ENCODE measurements at places on chromosomes 2 and 18. TPM values are rescaled to one million over a fixed set of nuclear protein-coding genes. Genes with fewer than 3 reads are reported as not detected.

GRCh38 chr2:17375262-17375661 lies 143.0 kb downstream of the RAD51AP2 start:
- no peak for DNase-seq

DNA sequence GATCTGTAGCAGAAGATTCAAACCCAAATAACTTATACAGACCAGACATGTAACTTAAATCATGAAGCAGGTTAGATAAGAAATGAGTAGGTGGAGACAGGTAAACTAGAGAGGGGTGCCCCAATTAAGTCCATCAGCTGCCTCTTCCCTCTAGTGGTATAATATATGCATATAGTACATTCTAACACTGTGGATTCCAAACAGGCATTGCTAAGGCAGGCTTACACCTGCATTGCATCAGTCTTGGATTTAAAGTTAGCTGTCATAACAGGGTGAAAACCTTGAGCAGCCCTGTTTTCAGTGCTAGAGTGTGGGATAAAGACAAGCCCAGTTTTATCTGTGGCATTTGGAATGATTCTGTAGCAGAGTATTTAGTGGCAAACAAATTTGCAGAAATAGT lies 63.4 kb downstream of the NYAP2 start:
- DNase-seq, result no peak

Gene NCKAP5
- total RNA-seq, result 0.40 TPM

Gene PAX8
- 2.3 TPM for total RNA-seq

Gene IGFBP5
- total RNA-seq, result 0.46 TPM

Gene FAM110C
- total RNA-seq, result not detected

Gene ANKRD30B
- 1.1 TPM for total RNA-seq

DNA sequence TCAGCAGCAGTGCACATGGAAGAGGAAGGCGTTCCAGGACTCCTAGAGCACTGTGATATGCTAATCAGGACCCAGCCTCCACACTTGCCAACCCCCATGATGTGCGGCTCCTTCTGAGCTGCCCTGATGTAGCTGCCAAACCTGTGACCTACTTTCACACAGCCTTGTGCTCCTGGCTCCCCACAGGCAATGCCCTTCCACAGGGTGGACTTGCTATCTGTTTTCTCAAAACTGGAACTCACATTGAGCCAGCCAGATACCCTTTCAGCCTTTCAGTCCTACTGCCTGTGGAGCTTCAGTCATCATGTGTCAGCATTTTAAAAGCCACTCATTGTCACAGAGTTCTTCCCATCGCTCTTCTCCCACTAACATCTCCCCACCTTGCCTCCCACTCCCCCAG lies 181.6 kb downstream of the AFF3 start:
- DNase-seq, result no peak

Gene CNRIP1
- 36.4 TPM for total RNA-seq

- no peak for DNase-seq
Observed at GRCh38 chr18:69031571-69031970, 233.7 kb downstream of the CCDC102B start.

DNA sequence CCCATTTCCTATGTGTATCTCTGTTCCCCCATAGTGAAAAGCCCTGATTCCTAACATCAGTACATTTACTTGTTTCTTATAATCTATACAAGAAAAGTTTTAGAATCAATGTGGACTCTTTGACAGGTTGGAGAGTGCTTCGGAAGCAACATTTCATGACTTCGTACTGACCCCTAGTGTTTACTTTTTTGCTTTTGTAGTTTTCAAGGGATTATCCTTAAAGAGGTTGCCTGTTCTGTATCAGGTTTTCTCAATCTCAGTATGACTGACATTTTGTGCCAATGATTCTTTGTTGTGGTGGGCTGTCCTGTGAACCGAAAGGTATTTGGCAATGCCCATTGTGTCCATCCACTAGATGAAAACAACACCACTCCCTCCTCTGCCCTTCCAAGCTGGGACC lies 43.3 kb upstream of the SERPINB2 start:
- DNase-seq, result peak; percentile 51

DNA sequence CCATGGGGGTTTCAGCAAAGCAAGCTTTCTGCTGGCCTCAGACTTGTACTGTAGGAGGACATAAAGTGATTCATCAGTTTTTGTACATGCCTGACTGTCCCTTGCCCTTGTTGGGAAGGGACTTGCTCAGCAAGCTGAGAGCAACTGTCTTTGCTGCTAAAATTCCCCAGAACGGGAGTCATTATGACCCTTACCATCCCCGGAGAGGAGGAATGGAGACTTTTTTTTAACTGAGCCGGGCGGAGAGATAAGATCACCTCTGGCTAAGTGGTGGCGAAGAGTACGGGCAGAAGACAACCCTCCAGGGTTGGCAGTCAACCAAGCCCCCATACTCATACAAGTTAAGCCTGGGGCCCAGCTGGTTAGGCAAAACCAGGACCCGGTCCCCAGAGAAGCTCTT lies 20.4 kb upstream of the NAGK start:
- DNase-seq, result no peak

Gene ANKRD30BL
- not detected for total RNA-seq

Gene IL18RAP
- total RNA-seq, result not detected

Gene CNTNAP5
- total RNA-seq, result not detected

GRCh38 chr2:54455131-54455562 lies 980 bp upstream of the SPTBN1 start:
- DNase-seq, result no peak

Gene MAPRE2
- 23.0 TPM for total RNA-seq

Gene KCNE4
- total RNA-seq, result 4.0 TPM

- DNase-seq, result no peak
Observed at GRCh38 chr2:38578832-38579231, 23.9 kb downstream of the HNRNPLL start.

DNA sequence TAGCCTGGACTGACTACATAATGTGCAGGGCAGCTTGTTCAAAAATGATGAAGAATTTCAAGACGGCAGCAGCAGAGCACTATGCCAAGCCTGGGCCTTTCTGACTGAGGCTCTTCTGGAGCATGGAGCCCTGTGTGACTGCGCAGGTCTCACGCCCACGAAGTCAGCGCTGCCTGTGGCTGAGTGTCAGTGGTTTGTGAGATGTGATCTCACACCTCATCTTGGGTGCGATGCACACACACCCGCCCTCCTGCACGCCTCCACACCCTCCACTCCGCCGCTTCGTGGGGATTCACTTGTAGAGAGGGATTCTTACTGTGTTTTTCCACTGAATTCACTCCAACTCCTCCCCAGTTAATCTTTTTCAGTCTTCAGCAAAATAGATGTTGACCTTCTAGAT lies 103.9 kb downstream of the VIT start:
- no peak for DNase-seq

GRCh38 chr18:13429884-13430510 lies 211.4 kb downstream of the LDLRAD4 start:
- DNase-seq, result no peak

Gene LYG2
- not detected for total RNA-seq

Gene GALNT3
- 1.5 TPM for total RNA-seq

Gene CGREF1
- total RNA-seq, result 0.69 TPM

- no peak for DNase-seq
Observed at GRCh38 chr2:165549619-165550018, 80.1 kb downstream of the CSRNP3 start.

Gene ABCG5
- total RNA-seq, result not detected

GRCh38 chr2:159879051-159879604 lies 81.1 kb upstream of the CD302 start:
- DNase-seq, result peak; percentile 21

DNA sequence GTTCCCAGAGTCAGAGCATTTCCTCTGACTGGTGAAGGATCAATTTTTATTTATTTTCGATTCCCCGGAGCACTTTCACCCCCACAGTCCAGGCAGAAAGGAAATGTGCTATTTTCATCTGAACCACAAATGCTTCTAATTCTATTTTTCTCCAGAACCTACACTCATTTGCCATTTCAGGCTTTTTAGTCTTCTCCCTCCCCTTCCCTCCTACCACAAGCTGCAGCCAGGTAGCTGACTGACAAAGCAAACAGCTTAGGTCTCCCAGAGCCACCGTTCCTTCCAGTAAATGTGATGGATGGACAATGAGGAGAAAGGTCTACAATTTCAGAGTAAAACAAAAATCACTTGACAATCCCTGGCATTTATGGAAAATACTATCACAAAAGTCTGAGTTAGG lies 76.9 kb downstream of the KLF7 start:
- DNase-seq, result no peak

DNA sequence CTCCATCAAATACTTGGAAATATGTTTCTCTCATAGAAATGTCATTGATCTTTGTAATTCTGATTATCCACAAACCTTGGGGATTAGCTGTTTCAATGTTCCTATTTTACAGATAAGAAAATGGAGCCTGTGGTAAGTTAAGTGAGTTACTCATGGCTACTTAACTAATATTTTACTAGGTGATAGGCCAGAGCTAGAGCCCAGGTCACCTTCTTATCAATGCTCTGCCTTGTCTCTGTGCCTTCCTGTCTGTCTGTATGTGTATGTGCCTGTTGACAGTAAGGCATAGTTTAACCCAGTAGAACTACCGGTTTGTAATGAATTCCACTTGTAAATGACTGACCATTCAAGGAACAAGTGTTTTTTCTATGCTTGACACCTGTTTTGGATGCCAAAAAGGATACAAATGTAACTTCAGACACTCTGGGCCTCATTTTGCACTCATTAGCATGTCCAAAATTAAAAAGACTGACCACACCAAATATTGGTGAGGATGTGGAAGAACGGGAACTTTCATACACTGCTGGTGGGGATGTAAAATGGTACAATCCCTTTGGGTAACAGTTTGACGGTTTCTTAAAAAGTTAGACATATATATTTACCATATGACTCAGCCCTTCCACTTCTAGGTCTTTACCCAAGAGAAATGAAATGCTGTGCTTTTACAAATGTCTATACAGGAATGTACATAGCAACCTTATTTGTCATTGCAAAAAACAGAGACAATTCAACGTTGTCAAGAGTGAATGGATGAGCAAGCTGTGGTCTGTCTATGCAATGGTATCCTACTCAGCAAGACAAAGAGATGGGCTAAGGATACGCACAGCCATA lies 19.6 kb upstream of the IL1A start:
- peak; percentile 67 for DNase-seq

DNA sequence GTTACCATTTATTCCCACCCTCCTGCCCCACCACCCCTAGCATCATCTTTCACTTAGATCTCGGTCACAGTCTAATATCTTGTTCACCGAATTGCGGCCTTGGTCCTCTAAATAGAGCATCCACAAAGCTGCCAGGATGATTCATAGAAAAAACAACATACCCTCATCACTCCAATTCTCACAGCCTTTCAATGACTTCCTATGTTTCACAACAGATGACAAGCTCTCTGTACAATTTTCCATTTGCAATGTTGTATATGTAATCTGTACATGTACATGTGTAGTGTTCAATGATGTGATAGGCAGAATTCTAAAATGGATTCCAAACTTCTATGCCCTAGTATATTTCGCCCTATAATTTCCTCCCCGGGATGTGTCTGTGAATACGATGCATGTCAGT lies 675.6 kb upstream of the CELF4 start:
- no peak for DNase-seq

- peak; percentile 49 for DNase-seq
Observed at GRCh38 chr18:12839526-12840196, 44.4 kb downstream of the PTPN2 start.

Gene FOXD4L1
- not detected for total RNA-seq

GRCh38 chr2:216490061-216490460 lies 8.6 kb upstream of the RPL37A start:
- peak; percentile 47 for DNase-seq

Gene SERPINB13
- total RNA-seq, result not detected

Gene SLC30A3
- total RNA-seq, result not detected

DNA sequence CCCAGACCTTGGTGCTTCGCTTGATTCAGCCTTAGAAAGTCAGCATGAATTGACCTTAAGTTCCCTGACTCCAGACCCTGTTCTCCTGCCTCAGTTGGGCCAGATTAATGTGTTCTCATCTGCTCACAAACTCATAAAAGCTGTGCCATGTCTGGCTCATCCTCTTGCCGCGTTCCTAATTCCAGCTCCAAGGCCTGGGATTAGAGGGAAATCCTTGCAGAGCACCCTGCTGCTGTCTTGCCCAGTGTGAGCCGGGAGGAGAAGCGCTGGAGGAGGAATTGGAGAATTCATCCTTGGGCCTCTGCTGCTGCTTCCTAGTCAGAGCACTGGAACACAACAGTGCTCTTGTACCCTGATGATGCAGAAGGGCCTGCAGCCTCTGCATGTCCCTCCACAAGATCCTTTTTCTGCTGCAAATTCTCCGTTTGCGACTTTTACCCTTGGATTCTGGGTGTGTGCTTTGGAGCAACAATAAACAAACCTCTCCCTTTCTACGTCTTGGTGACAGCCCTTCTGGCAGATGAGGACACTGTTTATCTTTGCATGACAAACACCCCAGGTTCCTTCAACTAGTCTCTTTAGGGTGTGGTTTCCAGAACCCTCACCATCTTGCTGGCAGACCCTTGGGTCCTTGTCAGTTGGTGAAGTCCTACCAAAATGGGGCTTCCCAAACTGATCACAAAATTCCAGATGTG lies 46.9 kb upstream of the CNGA3 start:
- no peak for DNase-seq

- peak; percentile 72 for DNase-seq
Observed at GRCh38 chr2:135685361-135685760, 56.3 kb upstream of the UBXN4 start.
